Stimulated activated CD8-positive, alpha-beta memory T cell treated with anti-CD3 and anti-CD28 coated beads, Interleukin-2, amount 100 ng/mL, for 1 hour (primary cell): ENCODE measurements at places on chromosomes 2 and 18.

DNA sequence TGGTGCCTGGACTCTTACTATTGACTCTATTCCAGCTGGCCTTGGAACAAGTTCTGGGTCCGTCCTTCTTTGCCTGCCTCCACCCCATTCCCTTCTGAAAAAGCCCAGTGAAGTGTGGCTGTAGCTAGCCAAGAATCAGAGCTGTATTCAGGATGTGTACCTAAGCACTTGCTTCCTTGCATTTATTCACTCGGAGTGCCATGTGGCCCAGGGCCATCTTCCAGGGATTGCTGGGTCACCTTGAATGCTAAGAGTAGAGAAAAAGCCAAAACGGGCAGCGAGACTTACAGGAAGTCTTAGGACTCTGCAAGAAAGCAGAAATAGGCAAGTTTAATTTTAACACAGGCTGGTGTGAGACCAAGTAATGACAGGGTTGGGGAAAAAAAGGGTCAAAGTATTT is 4.1 kb downstream of the ITGA6 start:
- DNase-seq = no peak

- DNase-seq = no peak
Measured at GRCh38 chr2:179677077-179677688, 184.2 kb downstream of the ZNF385B start.

DNA sequence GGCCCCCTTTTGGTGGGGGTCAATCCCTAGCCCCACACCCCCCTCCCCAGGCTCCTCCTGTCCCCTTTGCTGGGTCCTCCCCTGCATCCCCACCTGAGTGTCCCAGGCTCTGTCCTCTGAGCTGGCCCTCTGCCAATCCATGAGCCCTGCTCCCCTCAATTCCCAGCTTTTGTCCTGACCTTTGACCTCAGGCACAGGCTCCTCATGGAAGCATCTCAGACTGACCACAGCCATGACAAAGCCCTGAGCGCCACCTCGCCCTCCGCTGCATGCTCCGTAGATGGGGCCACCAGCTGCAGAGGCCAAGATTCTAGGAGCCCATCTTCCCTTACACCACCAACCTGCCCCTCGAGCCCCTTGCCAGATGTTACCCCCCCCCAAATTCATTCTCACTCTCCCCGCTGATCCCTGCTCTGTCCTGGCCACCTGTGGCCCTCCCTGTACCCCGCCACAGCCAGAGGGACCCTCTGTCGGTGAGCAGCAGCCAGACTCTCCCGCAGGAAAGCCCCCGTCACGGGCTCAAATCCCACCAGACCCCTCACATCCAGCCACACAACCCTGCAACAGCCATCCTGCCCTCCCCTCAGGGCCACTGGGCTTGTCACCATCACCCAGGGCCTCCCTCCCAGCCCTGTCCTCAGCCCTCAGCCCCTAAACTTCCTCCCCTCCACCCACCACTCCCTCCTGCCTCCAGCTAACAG is 206.0 kb downstream of the MGAT5 start:
- no peak for DNase-seq

DNA sequence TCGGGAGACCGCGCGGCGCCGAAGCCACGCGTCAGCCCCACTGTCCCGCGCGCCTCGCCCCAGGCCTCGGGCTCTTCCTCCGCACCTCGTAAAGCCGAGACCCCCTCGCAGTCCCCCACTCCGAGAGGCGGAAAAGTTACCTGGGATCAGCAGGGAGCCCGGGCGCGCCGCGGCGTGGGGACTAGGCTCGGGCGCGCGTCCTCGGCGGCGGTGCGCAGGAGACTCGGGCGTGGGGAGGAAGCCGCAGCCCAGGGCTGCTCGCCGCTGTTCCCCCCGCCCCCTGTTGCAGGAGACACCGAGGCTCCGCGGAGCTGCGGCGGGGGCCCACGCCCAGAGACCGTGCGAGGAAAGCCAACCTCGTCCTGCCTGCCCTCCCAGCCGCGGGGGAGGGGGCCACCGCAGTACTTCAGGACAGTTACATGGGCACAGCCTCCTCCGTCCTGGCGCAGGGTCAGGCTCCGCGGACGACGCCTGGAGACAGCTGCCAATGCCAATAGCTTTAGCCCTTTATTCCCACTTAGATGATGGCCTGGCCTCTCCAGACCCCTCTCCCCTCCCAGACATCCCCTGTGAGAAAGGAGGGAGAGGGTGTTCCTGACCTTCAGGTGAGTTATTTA is at the start of gene EPB41L3:
TSS of gene EPB41L3 (minus strand) at position 225 of the 617 bp plus-strand sequence. CDS start 54,814 bp downstream, outside the sequence.
- DNase-seq = no peak

- DNase-seq = no peak
Measured at GRCh38 chr2:55033076-55033742, 17.0 kb downstream of the RTN4 start.

DNA sequence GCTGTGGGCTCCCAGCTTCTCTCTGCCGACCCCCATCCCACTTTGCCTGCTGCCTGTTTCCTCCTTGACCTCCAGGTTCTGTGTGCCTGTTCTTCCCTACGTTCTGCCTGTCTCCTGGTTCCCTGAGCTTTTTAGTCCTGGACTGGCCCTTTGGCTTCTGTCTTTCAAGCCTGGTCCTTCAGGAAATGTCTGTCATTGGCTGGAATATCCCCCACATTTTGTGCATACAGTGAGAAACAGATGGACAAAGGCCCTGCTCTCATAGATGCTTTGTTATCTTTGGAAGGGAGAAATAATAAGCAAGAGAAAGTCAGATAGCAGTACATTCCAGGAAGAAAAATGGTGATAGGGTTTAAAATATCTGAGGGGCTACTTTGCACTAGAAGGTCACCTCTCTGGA is 5.7 kb downstream of the MGAT5 start:
- DNase-seq = no peak

- no peak for DNase-seq
Measured at GRCh38 chr18:13756261-13756660, 29.8 kb downstream of the RNMT start.
